ENCODE measurements at places on chromosomes 12 and 14.
A peak's percentile ranks its signal among the peaks of the same experiment; 100 is the strongest.

DNA sequence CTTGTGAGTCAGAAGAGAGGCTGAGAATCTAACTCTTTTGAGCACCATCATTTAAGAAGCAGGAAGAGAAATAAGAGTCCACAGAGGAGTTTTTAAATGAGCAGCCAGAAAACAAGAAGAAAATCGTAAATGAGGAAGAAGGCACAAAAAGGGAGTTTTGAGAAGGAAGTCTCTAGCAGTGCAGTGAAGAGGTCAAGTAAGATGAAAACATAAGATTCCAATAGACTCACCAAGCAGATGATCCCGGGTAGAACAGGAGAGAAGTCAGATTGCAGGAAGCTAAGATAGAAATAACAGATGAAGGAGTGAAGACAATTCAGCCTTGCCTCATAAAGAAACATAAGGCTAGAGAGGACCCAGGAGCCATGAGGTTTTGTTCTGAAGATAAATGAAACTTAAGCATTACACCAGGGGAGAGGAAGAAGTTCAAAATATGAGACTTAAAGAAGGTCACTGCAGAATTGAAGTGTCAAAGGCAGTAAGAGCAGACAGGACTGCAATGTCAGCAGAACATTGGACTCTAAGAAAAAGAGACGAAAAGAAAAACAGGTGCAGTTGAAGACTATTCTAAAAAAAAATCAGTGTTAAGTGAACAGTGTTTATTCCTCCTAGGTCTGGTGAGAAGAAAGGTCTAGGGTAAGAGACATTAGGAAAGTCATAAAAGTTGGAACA, 229.0 kb downstream of the SEC23A start:
- DNase-seq = no peak

DNA sequence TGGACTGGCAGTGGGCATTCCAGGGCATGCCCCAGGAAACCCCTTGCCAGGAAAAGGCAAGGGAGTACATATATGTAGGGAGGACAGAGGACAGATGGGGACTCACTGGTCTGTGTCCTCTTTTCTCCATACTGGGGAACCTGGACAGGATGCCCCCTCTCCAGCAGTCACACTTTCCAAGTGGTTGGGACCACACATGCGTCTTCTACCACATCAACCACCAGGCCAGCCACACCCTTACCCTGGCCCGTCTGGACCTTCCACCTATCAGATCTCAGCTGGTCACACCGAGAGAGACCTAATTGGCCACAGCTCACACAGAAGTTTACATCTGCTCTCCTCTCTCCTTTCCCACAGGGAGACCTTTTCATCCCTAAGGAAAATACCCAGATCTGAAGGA, 8.3 kb downstream of the ANKRD33 start:
- no peak for DNase-seq

GRCh38 chr12:114361545-114361944, 44.4 kb downstream of the TBX5 start:
- DNase-seq = no peak

GRCh38 chr14:65302571-65303189, 109.8 kb upstream of the FUT8 start:
- no peak for DNase-seq

GRCh38 chr12:56484566-56484965, 3.4 kb downstream of the GLS2 start:
- no peak for DNase-seq

- DNase-seq = no peak
Measured at GRCh38 chr14:95311752-95312151, 8.0 kb downstream of the CLMN start.

GRCh38 chr12:129854591-129854990, 49.2 kb downstream of the TMEM132D start:
- DNase-seq = no peak

DNA sequence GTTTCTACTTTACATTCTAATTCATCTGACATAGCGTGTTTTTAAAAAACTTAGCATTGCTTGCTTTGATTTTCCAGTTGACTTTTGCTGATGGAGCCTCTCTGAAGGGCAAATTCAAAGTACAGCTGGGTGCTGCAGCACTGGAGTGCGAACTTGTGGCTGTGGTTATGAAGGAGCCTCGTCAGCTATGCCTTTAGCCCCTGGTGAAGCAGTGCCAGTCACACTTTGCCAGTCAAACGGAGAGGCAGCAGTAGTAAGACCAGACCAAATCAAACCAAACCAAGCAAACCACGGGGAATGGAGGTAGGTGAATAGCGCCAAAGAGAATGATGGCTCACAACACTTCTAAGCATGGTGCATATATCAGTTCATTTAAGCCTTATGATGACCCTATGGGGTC, 15.1 kb upstream of the SLC38A2 start:
- DNase-seq = no peak

DNA sequence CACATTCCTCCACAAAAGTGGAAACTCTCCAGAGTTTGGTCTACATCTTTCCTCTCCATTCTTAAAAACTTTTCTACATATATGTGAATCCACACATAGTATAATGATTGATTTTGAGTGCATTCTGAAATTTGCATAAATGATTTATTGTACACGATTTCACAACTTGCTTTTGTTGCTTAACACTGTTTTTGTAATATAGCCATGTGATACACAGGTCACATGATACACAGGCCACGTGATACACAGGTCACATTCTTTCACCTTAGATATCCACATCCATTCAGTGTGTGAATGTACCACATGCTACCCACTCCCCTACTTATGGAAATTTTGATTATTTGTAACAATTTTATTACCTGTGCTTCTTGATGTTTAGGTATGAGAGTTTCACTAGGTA, 319.1 kb downstream of the ZFP36L1 start:
- DNase-seq = no peak

DNA sequence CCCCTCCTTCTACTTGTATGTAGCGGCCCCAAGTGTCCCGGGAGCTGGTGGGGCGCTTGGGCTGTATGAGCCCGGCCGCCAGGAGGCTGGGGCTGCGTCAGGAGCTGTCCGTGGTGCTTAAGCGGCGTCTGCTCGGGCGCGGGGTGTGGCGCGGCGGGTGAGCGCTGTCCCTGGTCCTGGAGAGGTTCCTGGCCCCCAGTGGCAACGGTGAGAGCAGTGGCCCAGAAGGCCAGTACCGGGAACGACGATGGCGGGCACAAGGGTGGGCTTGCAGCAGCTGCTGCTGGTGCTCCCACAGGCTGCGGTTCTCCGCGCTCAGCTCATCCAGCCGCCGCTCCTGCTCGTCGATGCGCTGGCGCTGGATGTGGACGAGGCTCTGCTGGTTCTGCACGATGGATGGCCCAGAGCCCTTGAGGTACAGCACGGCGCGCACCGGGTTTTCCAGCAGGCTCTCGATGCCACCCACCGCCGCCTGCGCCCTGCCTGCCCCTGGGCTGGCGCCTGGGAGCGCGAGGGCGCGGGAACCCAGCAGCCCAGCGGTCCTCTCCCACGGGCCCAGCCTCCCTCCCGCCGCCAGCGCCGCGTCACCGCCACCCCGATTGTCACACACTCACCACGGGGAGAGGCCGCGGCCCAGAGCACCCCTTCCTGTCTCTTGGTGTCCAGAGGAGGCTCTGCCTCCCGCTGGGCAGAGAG, 41.9 kb upstream of the FKBP4 start:
- peak; percentile 39 for DNase-seq

DNA sequence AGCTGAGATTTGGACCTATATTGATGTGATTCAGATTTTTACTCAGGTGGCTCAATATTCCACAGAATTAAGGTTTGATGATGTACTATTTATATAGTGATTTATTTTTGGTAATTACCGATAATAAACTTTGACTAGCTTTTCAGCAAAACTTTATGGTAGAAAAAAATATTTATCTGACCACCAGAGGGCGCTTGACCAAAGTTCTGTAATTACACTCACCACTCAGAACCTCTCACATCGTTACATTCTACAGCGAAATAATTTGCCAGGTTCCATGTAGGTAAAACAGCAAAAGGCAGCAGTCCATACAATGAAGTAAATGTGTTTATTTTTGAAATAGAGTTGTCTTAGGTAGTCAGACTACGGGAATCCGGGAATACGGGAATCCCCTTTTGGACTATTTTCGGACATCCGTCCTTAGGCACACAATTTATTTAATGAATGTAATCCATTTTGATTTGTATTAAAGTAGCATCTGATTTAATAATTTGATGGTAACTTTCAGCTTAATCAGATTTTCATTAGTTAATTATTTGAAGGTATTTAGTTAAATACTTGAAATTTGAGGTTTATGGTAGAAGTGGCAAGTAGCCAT, 143.0 kb upstream of the DDHD1 start:
- peak; percentile 55 for DNase-seq

GRCh38 chr12:71155225-71155624, 2.6 kb downstream of the TSPAN8 start:
- DNase-seq = no peak

DNA sequence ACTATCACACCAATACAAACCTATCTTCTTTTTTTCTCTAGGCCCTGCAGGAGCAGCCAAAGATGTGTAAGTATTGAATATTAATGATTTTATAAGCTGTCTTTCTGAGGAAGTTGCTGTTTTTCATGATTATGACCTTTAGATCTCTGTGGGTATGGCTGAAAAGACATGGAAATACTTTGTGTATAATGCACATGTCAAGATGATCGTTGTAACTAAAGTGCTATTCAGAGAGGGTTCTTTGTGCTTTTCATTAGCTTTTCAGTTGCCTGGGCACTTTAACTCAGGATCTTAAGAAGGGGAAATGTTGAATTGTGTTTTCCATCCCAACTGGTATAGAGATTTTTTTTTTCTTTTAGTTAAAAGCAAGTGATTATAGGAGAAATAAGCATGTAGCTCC, 18.1 kb downstream of the C12orf75 start:
- DNase-seq = no peak

DNA sequence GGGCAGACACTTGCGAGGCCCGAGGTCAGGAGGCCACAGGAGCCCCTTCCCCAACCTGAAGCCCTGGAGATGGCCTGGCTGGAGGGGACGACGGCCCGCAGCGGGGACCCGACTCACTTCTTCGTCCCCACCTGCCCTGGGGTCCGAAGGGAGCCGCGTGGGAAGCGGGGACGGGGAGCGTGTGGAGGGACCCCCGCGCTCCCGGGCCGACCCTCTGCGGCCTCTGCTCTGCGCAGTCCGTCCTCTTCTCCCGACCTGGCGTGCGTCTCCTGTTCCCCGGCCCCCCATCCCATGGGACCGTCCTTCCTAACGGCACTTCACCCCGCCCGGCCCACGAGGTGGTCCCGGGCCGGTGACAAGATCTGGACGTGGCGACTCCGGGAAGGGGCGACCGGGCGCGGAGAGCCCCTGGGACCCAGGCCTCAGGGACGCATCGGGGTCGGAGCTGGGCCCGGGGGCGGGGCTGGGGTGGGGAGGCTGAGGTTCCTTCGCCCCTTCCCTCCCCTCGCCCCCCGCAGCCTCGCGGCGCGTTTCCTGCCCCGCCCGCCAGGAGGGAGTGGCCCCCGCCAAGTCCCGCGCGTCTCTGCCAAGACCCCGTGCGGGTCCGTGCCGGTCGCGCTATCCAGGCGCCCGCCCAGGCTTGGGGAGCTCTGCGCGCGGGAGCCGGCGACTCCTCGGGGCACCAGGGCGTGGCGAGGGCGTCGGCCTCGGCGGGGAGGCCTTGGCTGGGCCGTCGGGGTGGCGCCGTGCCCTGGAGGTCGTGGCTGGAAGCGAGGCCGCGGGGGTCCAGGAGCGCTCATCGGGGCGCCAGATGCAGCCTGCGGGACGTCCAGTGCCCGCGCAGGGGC, 97.1 kb downstream of the TNFAIP2 start:
- DNase-seq = no peak

DNA sequence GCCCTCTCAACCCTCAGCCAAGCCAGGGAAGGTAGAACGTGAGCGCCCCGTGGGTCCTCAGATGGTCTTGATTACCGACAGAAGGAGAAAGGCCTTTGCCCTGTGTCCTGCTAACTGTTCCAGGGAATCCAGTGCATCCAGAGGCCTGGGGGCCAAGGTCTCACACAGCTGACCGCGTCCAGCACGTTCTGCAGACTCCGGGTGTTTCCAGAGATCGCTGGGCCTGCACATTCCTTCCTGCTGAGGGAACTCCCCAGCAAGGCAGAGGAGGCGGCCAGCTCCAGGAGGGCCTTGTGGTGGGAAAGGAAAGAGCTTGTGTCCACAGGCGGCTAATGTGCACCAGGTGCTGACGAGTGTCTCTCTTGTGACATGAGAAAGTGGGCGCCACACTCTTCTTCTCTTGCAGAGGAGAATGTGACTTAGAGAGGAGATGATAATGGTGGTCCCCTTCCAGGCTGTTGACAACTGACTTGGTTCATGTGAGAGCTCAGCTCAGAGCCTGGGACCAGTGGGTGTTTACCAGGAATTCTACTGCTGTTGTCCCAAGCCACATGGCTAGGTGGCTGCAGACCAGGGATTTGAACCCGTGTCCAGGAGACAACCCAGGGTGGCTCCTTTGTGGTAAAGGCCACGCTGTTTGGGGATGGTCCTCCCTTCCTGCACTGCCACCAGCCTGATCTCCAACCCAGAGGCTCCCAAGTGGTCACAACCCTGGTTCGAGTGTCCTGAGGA, 46.8 kb upstream of the DLK1 start:
- no peak for DNase-seq

- peak; percentile 94 for DNase-seq
Measured at GRCh38 chr12:77925536-77926108, 94.9 kb downstream of the NAV3 start.

DNA sequence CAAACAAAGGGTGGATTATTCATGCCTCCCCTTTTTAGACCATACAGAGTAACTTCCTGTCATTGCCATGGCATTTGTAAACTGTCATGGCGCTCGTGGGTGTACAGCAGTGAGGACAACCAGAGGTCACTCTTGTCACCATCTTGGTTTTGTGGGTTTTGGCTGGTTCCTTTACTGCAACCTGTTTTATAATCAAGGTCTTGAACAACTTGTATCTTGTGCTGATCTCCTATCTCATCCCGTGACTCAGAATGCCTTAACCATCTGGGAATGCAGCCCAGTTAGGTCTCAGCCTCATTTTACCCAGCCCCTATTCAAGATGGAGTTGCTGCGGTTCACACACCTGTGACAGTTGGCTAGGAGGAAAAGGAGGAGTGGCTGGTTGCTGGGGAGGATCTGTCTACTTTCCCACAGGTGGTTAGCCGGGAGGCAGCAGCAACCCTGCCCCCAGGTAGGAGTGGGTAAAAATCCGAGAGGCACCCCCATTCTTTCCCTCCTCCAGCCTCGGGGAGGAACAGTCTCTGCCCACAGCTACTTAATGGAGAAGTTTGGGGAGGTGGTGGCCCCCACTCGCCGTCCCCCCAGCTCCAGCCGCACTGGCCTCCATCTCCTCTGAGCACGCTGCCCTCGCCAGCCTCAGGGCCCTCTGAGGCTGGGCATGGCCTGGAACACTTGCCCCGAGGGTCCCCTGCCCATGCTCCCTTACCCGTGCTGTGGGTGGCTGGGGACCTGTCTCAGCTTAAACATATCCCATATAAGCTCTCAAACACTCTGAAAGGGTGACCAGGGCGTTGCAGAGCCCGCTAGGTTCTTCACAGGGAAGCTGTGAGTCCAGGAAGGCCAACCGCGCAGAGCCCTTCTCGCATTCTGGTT, 41.7 kb downstream of the SMIM41 start:
- no peak for DNase-seq

All from NCI-H524 (cell line).